ENCODE measurements at places on chromosomes 7 and 10.

DNA sequence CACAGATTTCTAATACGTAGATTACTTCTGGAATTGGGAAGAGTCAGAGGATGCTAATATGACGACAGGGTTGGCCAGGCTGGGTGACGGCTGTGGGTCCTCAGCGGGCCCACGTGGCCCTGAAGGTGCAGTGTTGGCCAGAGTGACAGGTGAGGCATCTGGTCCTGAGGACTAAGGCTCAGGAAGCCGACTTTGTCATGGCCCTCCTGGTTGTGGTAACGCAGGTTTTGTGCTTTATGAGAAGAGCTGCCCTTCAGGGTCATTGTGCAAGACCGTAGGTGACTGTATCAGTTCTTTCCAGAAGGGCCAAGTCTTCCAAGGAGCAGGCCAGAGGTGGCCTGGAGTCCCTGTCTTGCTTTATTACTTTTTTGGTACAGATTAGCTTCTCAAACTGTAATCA lies 2.5 kb downstream of the EIF3B start:
- DNase-seq: no peak

DNA sequence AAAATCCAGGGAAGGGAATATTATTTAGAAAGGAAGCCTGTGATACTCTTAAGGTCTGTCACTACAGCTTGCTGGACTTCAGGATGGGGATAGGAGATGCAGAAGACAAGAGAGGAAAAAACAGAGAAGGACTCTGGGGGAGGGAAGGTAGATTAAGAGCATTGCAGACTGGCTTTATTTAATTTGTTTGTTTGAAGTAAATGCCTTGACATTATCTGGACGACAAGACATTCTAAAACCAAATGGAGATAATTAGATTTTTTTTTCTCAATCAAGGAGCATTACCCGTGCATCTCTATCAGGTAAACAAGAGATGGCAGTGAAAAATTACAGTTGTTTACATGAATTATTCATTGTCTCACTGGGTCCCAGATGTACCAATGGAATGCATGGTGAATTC lies 24.3 kb downstream of the ACTA2 start:
- no peak for DNase-seq

GRCh38 chr10:90674928-90675327 lies 182.9 kb downstream of the HTR7 start:
- no peak for DNase-seq

GRCh38 chr7:12360948-12361347 lies 42.7 kb downstream of the VWDE start:
- no peak for DNase-seq

DNA sequence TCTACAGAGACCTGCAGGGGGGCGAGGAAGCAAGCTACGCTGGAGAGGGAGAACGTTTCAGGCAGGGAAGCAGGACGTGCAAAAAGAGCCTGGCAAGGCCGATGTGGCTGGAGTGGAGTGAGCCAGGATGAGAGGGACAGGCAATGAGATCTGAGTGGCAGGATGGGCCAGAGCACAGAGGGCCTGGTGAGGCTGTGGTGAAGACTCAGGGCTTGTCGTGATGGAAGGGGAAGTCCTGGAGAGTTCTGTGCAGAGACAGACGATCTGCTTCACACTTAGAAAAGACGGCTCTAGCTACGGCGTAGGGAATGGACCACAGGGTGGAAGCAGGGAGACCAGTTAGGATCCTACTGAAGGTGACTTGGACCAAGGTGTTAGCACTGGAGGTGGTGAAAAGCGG lies 87.0 kb downstream of the SH3PXD2A start:
- DNase-seq: no peak

DNA sequence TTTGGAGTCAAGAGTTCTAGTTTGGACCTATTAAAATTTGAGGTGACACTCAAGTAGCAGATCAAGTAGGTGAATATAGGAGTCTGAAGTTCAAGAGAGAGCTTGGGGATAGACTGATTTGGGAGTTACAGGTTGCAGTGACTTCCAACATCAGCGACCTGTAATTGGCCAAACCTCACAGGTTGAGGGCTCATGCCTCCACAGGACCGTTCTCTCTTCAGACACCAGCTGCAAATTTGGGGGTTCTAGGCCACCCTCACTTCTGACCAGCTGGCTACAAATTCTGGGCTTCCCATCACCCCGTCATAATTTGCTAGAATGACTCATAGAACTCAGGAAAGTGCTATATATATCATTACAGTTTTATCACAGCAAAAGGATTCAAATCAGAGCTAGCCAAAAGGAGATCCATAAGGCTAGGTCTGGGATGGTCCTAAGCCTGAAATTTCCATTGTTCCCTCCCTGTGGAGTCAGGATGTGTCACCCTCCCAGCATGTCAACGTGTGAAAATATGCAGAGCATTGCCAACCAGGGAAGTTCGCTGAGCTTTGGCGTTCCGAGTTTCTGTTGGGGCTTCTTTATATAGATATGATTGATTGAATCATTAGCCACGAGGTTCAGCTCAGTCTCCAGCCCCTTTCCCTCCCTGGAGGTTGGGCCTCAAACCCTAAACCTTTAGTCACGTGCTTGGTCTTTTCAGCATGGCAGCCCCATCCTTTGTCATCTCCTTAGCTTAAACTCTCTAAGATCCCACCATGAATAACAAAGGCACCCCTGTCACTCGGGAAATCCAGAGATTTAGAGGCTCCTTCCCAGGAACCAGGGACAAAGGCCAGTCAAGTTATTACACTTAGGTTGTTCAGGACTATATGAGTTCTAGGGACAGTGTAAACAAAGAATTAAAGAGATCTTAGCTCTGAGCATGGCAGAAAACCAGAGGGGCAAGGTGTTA lies 20.7 kb upstream of the ZNF212 start:
- DNase-seq: no peak

DNA sequence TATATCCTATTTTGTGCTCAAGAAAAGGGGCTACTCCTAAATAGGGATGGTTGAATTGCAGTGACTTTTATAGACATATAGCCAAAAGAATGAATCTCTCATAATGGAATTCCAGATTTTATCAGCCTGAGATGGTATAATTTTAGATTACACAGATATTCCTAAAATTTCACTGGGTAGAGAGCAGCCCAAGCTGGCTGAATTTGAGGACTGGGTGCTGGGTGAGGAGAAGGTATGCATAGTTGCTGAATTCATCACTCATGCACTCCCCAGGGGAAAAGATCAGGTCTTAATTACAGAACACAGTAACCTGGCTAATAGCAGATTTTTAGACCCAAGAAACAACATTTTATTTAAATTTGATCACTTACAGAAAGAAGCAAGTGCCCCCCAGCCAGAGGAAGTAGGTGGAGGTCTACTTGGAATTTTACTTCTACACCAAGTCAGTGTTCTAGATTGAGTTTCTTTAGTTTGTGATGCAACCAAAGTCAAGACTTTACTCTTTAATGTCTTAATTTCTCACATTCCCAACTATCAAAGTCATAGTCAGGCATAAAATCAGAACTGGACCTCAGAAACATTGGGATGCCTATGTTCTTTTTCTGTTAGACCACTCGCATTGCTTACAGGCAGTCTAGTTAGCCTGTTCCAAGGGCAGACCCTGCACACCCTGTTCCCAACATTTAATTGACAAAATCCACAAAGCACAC lies 337.4 kb upstream of the PODXL start:
- DNase-seq: no peak

DNA sequence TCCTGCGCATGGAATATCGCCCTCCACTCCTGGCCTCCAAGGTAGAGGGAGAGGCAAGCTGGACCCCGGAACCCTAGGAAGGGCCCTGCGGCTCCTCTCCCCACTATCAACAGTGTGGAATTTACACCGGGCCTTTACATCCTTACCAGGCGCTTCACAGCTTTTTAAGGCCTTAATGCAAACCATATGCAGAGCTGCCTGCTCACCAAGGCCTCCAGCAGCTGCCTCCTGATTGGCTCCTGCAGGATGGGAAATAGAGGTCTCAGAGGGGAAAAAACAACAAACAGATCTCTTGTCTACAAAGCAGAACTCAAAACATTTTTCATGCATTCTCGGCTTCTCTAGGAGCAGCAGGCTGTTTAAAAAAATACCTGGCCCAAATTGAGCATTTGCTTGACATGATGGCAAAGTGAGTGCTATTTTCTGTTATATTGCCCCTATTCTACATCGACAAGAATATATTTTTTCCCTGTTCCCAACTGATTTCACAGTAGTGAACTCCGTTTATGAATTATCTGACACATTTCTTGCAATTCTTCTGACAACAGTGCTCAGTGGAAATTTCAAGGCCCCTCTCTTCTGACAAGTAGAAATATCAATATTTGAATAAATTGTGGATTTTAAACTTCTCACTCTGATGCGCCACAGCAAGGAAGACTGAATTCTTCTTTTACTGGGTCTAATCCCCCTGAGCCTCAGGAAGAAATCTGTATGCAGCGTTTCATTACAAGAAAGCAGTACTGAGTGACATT lies 51.7 kb downstream of the EBF3 start:
- no peak for DNase-seq

DNA sequence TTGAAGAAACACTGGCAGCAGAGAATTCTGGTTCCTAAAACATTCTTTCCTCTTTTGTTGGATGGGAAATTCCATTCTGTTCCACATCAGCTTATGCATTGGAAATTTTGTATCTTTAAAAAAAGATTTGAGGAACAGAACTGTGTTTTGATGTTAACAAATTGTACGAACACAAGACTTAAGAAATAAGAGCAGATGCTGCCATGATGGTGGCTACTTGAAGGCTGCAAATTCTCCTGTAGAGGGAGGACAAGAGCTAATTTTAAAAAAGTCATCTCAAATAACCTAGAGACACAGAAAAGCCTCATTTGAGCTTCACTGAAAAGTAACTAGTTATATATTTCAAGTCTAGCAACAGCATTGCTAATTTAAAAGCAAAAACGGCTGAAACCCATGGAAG lies 29.8 kb downstream of the NDUFB2 start:
- DNase-seq: no peak

DNA sequence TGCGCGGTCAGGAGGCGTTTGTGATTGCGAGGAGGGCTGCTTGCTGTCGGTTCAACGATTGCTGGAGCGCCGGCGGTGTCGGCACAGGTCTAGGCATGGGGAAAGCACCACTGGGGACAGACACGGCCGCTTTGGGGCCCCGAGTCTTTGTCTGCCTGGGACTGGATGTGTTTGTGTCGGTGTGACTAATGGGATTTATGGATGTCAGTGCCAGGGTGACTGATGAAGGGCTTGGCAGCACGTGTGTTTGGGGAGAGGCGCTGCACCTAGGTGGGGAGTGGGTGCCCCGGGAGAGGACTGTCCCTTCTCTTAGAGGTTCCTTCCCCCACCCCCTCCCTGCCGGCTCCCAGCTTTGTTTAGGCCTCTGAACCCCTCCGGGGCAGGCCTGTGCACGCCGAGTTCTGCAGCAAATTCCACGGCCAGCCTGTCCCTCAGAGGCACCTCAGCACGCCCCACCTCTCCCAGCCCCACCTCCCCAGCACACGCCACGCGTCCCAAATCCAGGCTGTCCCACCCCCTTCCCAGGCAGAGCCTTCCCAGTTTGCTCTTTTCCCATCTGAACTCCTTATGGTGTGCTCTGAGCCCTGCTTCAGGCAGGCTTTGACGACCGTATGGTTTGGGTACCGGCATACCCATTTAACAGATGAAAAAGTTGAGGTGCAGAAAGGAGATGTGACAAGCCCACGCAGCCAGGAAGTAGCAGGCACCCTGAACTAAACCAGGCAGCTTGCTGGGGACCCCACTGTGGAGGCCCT lies 6.4 kb upstream of the TNRC18 start:
- DNase-seq: peak; percentile 37

GRCh38 chr10:100730725-100731406 lies 14.5 kb upstream of the PAX2 start:
- DNase-seq: no peak

DNA sequence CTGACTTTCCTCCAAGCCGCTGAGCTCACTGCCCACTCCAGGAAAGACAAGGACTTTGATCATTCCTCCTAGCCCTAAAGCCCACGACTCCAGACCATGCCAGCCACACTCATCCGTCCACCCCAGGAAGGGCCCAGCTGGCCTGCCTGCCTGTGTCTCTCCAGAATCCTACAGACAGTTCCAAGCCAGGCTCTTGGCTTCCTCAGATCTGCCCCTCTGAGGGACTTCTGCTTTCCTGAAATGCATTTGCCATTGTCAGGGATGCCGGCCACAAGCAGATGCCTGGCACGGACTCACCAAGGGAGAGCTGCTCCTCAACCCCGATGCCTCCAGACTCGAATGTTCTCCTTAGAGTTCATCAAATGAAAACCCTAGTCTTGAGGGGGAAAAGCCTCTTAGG lies 155.8 kb downstream of the OAT start:
- DNase-seq: no peak

- no peak for DNase-seq
Measured at GRCh38 chr7:94173436-94173835, 169.3 kb upstream of the BET1 start.

GRCh38 chr10:50447691-50448090 lies 176.1 kb downstream of the SGMS1 start:
- DNase-seq: no peak

DNA sequence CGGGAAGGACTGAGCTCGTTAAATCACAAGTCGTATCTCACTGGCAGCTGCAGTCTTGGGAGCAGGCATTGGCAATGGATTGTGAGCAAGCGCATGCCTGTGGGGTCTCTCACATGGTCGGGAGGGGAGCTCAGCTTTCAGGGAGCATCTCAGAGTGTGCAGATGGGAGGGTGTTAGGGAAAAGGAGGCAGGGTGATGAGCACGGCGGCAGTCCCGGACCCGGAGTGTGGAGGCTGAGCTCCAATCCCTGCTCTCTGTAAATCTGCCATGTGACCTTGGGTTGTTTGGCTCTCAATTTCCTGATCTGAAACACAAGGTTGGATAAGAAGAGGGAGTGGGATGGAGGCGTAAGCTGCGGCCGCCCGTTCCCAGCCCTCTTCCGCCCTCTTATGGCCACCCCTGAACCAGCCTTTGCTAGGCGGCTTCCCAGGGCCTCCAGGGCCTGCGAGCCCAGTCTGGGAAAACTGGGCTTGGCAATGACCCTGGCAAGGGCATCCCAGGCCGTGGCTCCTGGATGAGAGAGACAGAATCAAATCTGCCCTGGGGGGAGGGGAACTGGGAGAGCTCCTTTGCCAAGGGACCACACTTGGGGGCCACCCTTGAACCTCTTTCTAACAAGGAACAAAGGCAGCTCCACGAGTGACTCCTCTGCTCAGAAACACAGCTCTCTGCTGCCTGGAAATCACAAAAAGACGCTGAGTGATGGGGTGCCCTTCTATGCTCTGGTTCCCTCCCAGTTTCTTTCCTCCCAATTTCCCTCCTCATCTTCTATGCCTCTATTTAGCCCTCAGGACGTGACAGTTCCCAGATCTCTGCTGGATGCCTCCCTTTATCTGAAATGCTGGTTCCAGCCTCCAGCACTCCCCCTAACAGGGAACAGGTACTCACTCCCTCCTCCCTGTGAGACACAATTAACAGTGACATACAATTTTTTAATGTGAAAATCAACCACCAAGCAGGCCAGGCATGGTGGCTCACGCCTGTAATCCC lies 41.7 kb upstream of the LOXL4 start:
- DNase-seq: peak; percentile 94

DNA sequence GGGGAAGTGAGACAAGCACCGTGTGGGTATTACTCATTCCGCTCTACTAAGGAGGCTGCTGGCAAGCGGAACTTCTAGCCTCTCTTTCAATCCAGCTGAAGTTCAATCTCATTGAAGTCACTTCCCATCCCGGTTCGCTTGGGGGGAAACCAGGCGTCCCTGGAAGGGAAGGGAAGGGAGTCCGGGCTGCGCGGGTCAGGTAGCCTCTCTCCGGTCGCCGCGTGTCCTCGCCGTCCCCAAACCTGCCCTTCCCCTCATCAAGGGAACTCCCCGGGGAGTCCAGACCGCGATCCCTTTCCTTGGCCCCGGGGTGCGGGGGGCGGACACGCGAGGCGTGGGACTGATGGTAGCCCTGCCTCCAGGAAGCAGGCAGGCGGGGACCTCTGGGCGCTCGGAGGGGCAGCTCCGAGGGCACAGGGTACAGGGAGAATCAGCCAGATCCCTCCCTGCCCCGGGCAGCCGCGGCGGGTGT lies 598 bp upstream of the ZEB1 start:
- DNase-seq: peak; percentile 40
